CD8-positive, alpha-beta T cell (primary cell): ENCODE measurements at places on chromosomes 13 and 19.

DNA sequence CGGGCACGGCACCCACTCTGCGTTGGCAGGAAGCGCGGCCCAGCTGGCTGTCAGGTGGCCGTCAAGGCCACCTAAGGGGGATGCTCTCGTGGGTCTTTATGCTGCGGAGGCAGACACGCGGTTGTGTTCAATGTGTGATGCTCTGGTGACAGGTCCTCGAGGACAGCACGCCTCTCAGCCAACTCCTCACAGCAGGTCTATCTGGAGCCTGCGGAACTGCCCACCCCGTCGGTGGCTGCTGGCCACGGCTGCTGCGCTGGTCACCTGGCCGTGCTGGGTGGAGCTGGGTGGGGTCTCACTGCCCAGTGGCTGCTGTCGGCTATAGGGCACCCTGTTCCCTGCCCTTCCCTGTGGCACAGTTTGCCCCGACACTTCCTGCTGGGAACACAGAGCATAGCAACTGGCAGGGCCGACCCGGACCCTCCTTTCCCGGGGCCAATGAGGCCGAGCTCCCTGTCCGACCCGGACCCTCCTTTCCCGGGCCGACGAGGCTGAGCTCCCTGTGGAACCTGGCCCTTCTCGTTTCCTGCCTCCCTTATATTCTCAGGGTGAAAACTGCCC, 14.3 kb upstream of the F7 start:
- DNase-seq: no peak

GRCh38 chr13:75935805-75936204, 299.7 kb downstream of the LMO7 start:
- no peak for DNase-seq

- peak; percentile 28 for DNase-seq
Observed at GRCh38 chr19:6654347-6655310, 15.3 kb downstream of the TNFSF14 start.

DNA sequence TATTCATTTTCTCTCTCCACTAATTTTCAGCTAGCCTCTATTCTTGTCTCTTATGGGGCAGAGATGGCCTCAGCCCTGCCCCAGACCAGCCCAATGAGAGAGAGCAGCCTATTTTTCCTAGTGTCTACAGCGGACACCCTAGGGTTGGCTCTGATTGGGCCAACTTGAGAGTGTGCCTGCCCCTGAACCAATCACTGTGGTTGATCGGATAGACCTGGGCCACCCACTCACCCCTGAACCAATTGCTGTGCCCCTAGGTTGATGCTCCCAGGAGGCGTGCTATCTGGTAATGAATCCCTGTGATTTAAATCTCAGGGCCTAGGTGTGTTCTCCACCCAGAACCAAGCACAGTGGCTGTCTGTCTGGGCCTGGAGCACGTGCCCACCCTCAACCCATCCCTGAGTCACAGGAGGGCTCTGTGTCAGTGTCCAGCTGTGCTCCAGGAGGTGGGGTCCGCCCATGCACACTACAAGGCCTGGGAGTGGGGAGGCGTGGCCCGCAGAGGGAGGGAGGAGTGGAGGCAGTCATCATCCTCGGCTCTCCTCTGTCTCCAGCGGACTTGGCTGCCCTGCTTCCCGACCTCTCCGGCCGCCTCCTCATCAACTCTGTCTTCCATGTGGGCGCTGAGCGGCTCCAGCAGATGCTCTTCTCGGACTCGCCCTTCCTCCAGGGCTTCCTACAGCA, 14.9 kb upstream of the SCN1B start:
- no peak for DNase-seq
